ENCODE measurements at places on chromosomes 7 and 10. TPM values are rescaled to one million over a fixed set of nuclear protein-coding genes. Genes with fewer than 3 reads are reported as not detected.
A peak's percentile ranks its signal among the peaks of the same experiment; 100 is the strongest.

DNA sequence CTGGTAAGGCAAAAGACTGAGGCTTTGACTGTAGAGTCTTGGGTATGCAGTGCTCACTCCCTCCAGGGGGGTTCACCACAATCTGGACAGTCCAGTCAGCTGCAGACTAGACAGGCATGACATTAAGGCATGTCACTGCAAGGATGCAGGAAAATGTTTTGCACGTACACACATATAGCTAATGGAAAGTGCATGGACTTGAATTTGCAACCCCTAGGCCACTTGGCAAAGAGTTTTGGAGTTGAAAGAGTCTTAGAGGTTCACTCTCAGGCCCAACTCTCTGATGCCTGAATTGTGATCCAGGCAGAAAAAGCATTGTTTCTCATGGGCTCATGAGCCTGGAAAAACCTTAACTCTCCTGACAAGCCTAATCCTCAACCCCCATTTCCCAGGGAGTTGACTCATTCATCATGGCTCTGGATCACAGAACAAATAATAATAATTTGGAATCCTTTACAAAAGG, 51.9 kb downstream of the LAMB4 start:
- DNase-seq = no peak

CCDC136 gene
- 53.7 TPM for total RNA-seq

DNA sequence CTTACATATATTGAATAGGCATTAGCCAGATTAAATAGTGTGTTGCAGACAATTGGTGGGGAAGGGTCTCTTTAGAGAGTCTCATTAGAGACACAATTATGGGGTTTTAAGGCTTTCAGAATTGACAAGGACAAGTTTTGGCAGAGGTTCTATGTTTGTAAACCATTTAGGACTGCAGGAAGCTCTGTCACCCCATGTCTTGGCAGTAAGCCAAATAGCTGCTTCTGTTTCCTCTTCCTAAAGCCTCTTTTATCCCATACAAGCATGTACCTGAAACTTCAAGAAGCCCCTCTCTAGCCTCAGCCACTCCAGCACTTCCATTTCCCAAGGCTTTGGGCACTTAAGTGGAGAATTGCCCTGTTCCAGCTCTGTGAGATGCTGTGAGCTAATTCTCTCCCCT, 21.8 kb upstream of the LRRC4 start:
- DNase-seq = no peak

DNA sequence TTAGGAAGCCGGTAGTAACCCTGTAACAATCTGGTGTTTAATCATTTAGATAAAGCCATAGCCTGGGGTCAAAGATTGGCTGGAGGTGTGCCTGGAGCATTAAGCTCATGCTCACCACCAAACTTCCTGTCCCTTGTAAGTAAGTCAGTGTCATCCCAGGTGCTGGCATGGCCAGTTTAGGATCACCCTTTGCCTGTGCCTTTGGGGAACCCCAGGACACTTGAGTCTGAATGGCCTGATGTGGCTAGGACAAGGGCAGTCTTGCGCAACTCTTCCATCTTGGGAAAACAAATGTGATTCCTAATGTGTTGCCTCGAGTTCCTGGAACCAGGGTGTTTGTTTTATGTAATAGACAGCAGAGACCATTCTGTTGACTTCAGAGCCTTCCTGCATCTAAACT, 154.8 kb downstream of the GRK5 start:
- no peak for DNase-seq

- peak; percentile 46 for DNase-seq
Observed at GRCh38 chr7:2795906-2796305, 48.2 kb downstream of the GNA12 start.

GRCh38 chr10:36026656-36027390, 384.7 kb upstream of the FZD8 start:
- no peak for DNase-seq

VPS37D gene
- 1.6 TPM for total RNA-seq

DNA sequence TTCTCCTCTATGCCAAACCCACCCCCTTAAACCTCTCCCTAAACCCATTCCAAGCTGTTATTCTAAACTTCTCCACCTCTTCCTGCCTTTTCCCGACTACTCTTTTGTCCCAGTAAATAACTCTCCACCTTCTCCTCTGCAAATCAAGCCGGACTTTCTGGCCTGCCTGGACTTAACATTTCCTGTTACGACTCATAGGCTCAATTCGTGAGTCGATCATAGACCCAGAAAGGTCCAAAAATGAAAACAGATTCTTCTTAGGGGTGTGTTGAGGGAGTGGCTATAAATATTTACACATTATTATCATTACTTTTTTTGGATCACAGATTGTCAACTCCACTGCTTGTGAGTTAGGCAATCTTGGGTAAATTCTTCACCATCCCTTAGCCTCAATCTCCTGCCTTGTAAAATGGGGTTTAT, 59.0 kb upstream of the HABP2 start:
- DNase-seq = no peak

NAT16 gene
- total RNA-seq = not detected

- no peak for DNase-seq
Observed at GRCh38 chr7:13420726-13421125, 568.7 kb downstream of the ETV1 start.

DNA sequence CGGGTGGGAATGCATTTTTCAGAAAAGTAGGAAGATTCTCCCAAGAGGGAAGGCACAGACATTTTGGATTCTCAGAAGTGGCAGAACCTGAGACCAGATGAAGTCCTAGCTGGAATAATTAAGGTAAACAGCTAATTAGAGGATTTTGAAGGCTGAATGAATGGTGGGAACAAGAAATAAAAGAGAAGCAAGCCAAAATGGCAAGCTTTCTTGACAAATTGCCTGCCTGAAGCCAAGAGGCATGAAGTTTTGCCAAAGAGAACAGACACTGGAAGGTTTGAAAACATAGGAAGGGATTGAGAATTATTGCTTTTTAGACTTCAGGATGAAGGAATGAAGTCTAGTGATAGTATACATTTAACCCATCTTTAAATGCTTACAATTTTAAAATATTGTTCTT, 115.0 kb upstream of the SEM1 start:
- DNase-seq = no peak

EPHB6 gene
- total RNA-seq = 10.7 TPM

DNA sequence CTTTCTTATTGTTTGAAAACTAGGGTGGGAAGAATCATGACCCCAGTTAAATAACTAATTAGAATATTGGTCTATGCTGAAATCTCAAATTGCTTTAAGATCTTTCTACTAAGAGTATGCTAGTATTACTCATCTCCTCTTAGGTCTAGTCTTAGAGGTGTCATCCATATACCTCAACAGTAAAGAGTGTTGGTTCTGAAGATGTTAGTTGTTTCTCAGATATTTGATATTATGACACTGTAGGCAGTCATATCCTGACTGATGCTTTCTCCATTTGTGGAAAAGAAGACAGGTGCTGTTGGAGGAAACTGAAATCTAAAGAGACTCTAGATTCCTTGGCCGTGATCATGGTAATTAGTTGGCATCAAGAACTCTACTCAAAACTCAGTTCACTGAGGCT, 21.2 kb downstream of the BPGM start:
- no peak for DNase-seq

DNA sequence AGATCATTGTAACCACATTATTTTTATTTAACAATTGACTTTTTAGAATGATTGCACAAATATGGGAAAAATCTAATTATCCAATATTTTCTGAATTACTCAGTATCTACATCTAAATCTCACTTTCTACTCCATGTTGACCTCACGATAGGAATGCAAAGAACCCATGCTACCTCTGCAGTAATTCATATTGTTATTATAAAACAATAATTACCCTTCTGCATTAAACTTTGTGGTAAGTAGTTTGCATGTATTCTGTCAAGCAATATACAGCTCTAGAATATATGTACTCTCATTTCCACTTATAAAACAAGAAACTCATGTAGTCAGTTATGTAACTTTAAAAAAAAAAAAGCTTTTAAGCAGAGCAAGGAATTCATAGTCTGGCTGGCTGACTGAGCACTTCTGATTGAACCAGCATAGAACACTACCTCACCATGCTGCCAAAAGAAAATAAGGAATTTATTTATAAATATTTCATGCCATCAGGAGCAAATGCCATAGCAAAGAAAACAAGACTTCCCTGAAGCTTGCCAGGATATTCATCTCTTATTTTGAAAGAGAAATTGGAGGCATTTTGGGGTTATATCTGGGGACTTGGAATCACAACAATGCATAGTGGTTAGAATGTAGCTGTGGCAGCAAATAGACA, 895.7 kb downstream of the XPNPEP1 start:
- no peak for DNase-seq

GRCh38 chr7:134777908-134778580, 1.4 kb upstream of the CALD1 start:
- no peak for DNase-seq

- no peak for DNase-seq
Observed at GRCh38 chr7:155289107-155289506, 8.6 kb upstream of the INSIG1 start.

GRCh38 chr10:37566332-37566731, 291.1 kb downstream of the ZNF248 start:
- no peak for DNase-seq

MRLN gene
- total RNA-seq = not detected

GRCh38 chr10:29709484-29710002, 74.8 kb upstream of the SVIL start:
- DNase-seq = no peak

GRCh38 chr7:66553001-66553400, 75.7 kb upstream of the KCTD7 start:
- peak; percentile 39 for DNase-seq

MYO1G gene
- 3.4 TPM for total RNA-seq

- DNase-seq = no peak
Observed at GRCh38 chr7:137454246-137454724, 110.8 kb upstream of the PTN start.

- DNase-seq = no peak
Observed at GRCh38 chr7:157564517-157565177, 227.8 kb downstream of the DNAJB6 start.

DNA sequence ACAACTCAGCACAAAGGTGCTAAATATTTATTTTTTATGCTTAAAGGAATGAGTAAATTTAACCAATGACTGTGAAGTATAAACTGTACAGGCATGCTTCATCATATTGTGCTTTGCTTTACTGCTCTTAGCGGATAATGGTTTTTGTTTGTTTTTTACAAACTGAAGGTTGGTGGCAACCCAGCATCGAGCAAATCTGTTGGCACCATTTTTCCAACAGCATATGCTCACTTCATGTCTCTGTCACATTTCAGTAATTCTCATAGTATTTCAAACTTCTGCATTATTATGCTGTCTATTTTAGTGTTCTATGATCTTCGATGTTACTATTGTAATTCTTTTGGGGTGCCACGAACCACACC, 22.8 kb downstream of the BRAF start:
- DNase-seq = no peak

- no peak for DNase-seq
Observed at GRCh38 chr7:84647797-84648757, 453.5 kb upstream of the SEMA3A start.

DNA sequence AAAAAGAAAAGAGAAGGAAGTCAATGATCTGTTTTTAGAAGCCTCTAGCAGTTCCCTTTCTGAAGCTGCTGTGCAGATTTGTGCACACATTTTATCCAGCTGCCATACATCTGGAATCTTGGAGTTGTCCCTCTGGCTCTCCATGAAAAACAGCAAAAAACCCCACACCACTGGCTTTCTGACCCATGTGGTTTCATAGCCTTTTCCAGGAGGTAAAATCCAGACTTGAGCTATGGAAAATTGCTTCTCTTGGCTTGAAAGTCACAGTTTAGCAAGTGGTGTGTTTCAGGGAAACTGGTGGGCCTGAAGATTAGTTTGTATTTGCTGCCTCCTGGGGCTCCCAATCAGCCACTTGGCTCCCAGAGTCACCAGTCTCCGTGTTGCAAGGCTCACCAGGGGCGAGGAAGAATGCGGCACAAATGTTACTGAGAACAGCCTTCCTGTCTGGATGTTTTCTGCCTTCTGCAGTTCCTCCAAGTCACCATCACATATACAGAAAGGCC, 50.1 kb upstream of the ADRB1 start:
- DNase-seq = peak; percentile 71

DNA sequence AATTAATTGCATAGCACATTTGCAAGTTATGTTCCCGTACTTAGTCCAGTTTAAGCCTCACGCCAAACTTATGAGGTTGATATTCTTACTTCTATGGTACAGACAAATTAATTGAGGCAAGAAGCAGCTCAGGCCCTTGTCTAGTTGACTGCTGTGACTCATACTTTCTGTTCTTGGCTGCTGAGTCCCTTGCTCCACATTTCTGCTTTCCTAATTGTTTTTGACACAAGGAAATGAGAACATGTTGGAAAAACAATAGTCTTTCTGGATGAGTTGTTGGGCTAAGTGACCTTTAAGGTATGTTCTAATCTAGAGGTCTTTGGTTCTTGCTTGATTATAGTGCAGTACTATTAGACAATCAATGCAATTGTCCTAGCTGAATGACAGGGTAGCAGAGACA, 331.8 kb downstream of the NRG3 start:
- DNase-seq = no peak

PDE6C gene
- not detected for total RNA-seq

CCDC172 gene
- not detected for total RNA-seq

DNA sequence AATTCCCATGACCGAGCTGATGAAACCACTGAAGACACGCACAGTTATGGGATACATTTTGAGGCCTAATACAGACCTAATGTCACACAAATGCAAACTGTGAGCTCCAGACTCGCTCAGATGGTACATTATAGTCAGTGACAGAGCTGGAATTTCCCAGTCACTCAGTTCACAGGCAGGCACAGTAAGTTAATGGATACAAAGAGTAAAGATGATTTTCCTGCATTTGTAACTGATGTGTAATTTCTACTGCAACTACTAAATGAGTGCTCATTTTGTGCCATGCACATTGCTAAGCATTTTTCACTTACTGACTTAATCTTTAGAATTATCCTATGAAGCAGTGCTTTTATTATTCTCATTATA, 56.5 kb downstream of the ENO4 start:
- DNase-seq = no peak

GRCh38 chr10:11875494-11876281, 52.5 kb downstream of the PROSER2 start:
- peak; percentile 83 for DNase-seq

GRCh38 chr10:35336921-35337823, 863 bp downstream of the CCNY start:
- DNase-seq = peak; percentile 80

GRCh38 chr7:1617957-1618356, 48.1 kb upstream of the PSMG3 start:
- DNase-seq = no peak

- peak; percentile 84 for DNase-seq
Observed at GRCh38 chr7:131225619-131226513, 101.8 kb upstream of the MKLN1 start.

Data from sigmoid colon (tissue), 7 donors.